H54 (cell line): ENCODE measurements at places on chromosomes 7 and 10.
A peak's percentile ranks its signal among the peaks of the same experiment; 100 is the strongest.

- DNase-seq, result peak; percentile 35
These were observed 28.2 kb upstream of the ASAH2 start for GRCh38 chr10:50279489-50279888.

DNA sequence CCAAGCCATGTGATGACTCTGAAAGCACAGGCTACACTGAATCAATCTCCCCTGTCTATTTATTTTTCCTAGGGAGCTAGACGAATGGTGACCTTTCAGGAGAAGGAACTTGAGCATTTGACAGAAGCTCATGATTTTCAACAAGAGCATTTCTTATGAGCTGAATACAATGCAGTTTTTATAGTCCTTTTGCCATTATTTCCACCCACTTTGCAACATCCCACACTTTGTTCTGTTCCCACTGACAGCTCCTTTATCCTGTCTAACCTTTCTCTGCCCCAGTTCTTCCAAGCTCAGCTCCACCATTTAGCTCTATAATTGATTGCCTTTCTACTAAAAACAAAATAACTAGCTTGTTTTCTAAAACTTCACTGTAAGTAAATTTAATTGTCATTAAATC is 91.9 kb upstream of the PRSS1 start:
- DNase-seq, result no peak

DNA sequence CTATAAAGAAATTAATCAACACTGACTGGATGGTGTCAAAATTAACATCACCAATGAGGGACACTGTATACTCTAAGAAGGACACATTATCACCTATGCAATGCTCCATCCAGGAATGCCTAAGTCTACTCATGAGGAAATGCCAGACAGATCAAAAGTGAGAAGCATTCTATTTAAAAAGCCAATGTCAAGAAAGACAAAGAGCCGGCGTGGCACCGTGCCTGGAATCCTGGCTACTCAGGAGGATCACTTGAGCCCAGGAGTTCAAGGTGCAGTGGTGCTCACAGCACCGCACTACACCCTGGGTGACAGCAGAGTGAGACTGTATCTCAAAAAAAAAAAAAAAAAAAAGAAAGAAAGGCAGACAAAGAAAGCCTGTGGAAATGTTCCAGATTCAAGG is 45.5 kb upstream of the ANAPC16 start:
- DNase-seq, result no peak

GRCh38 chr10:110355141-110355831 is 50.6 kb upstream of the SMNDC1 start:
- DNase-seq, result no peak

GRCh38 chr7:91771394-91771793 is 109.1 kb downstream of the MTERF1 start:
- DNase-seq, result no peak

DNA sequence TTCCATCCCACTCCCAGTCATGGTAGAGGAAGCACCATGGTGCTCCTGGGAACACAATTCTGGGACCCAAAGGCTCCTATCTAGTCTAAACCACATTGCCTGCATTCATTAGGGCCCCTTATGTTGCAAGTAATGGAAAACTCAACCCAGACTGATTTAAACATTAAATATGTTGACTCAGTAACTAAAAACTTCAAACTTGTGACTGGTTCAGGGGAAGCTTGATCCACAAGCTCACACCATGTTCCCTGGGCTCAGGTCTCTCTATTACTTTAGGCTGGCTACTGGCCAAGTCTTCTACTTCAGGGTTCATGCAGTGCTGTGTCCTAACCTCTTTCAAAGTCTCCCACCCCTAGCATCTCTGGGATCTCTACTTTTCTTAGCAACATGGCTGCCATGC is 13.1 kb downstream of the WNT16 start:
- DNase-seq, result no peak

GRCh38 chr7:26690135-26690805 is 174.1 kb downstream of the SKAP2 start:
- DNase-seq, result no peak

DNA sequence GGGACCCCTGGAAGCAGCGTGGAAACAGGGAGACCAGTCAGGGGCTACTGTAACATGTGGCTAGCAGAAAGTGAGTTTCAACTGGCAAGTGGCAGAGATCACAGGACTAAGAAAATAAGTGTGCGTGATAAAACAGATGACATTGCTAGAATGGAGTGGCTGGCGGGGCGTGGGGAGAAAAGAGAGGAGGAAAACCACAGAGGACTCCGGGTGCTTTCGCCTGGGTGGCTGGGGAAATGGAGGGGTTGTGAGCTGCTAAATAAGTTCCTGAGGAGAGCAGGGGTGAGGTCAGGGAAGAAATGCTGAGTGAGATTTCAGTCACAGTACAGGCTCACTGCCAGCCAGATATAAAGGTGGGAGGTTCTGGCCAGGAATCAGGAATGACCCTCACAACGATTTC is 166.9 kb downstream of the MYOF start:
- no peak for DNase-seq

DNA sequence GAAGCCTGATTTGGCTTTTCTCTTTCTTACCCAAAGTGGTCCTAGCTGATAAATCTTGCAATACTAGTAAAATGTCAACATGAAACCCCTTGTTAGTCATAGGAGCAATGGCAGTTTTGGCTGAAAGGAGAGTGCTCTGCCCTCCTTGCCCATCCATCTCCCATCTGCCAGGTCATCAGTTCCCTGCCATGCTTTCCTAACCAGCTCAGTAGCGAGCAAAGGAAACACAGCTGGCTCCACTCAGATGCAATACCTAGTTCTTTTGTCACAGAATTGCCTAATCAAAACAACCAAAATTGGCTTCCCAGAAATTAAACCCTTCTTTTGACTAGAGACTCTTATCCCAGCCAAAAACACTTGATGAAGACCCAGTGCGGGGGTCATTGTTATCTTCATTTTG is 733.0 kb downstream of the CCSER2 start:
- no peak for DNase-seq

DNA sequence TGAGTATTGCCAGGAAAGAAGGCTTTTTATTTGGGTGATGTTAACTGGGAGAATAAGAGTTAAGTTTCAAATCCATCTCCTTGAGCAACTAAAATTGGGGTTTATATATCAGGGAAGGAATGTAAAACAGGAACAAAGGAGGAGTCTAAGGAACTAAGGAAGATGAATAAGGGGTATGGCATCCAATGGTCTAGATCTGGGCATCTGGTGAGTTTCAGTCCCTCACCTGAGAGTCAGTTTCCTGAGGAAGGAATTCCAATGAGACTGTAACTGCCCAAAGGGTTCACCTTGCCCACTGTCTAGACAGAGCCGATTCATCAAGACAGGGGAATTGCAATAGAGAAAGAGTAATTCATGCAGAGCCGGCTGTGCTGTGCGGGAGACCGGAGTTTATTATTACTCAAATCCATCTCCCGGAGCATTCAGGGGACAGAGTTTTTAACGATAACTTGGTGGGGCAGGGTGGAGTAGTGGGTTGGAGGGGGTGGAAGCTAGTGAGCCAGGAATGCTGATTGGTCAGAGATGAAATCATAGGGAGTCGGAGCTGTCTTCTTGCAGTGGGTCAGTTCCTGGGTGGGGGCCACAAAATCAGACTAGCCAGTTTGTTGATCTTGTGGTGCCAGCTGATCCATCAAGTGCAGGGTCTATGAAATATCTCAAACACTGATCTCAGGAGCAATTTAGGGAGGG is 188.3 kb upstream of the STK17A start:
- peak; percentile 30 for DNase-seq

DNA sequence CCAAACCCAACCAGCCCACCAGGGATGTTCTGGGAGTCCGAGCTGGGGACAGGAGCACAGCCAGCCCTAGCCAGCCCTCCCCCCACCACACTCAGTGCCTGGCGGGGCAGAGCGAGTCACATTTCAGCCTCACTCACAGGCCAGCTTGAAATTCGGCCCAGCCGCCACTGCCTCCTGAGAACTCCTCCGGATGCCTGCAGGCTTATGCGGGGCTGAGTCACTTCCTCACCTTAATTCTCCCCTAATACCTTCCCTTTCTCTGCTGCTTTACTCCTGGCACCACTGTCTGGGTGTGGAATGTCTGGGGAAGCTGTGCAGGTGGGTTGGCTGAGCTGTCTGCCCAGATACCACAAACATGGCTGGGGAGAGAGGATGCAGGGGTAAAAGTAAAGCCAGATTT is 22.6 kb upstream of the DLG5 start:
- DNase-seq, result peak; percentile 86

DNA sequence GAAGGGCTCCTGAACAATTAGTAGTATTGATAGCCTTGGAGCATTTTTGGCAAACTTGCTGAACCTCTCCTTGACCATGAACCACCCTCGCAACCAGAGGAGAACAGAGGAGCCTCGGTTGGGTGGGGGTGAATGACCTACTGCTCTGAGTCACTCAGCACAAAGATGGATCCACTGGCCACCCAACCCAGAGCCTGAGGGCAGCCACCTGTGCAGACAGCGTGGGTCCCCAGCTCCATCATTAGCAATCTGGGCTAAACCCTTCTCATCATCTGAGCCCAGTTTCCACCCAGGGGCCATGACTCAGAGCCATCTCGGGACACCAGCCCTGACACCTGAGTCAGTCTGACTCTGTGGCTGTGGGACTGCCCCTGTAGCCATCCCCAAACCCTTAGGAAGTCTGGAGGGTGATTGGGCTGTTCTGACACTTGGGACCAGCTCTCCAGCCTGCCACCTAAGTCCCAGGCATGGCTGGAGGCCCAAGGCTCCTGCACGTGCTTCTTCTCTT is 171.8 kb upstream of the GPR26 start:
- no peak for DNase-seq

DNA sequence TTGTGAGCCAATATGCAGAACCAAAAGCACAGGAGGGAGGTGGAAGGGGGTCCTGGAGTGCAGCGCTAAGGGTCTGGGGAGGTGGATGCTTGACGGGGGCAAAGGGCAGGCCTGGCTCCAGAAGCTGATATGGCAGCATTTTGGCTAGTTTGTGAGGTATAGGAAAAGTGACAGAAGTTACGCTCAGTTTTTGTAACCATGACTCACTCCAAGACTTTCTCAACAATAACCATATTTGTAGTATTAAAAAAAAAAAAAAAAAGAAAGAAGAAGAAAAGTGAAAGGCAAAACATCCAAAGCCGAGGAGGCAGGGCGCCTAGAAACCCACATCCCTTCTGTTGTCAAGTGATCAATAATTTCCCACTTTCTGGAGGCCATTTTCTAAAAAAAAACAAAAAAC is 92.3 kb downstream of the RNF216 start:
- no peak for DNase-seq

DNA sequence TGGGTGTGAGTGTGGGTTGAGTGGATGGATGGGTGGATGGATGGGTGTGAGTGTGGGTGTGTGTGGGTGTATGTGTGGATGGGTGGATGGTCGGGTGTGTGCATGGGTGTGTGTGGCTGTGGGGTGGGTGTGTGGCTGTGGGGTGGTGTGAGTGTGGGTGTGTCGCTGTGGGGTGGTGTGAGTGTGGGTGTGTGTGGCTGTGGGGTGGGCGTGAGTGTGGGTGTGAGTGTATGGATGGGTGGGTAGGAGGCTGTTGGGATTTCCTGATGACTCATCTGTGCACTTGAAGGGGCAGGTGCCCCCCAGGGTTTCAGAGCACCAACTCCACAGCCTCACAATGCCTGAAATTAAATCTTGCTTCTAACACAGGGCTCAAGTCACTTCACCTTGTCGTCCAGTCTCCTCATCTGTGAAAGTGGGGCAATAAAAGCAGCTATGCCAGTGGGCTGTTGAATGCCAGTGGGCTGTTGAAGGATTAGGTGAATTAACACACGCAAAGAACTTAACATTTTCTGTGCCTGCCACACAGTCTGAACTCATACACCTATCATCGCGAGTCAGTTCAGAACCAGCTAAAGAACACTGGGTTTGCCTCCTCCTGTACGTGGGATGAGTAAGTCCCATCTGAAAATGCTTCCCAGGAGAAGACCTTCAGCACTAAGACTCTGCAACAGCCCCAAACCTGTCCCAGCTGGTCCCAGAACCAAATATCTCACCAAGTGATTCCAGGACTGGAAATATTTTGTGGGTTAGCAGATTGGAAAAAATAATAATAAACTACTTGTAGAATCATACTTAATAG is 32.0 kb downstream of the SFMBT2 start:
- no peak for DNase-seq

DNA sequence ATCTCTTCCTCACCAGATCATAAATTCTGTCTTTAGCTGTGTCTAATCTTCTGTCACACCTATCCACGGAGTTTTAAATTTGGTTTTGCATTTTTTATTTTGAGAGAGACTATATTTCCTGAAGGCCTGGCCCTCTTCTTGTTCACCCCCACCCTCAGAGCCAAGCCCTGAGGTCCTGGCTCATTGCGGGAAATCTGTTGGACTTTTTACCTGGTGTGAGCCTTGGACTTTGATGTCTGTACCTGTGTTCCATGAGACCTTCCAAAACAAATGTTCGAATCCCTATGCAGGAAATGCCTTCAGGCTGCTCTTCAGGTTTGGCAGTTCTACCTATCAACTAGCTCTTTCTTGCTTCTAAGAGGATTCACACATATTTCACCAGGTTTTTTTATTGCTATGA is 175.2 kb upstream of the GRB10 start:
- DNase-seq, result no peak

DNA sequence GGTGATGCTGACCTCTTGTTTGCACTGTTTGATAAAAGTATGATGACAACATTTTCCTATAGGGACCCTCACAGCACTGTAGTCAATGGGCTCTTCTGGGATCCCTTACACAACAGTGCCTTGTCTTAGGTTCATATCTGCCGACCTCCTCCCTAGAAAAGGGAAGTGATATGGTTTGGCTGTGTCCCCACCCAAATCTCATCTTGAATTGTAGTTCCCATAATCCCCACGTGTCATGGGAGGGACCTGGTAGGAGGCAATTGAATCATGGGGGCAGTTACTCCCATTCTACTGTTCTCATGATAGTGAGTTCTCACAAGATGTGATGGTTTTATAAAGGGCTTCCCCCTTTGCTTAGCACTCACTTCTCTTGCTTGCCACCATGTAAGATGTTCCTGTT is 23.1 kb downstream of the ZC3HAV1 start:
- DNase-seq, result no peak

DNA sequence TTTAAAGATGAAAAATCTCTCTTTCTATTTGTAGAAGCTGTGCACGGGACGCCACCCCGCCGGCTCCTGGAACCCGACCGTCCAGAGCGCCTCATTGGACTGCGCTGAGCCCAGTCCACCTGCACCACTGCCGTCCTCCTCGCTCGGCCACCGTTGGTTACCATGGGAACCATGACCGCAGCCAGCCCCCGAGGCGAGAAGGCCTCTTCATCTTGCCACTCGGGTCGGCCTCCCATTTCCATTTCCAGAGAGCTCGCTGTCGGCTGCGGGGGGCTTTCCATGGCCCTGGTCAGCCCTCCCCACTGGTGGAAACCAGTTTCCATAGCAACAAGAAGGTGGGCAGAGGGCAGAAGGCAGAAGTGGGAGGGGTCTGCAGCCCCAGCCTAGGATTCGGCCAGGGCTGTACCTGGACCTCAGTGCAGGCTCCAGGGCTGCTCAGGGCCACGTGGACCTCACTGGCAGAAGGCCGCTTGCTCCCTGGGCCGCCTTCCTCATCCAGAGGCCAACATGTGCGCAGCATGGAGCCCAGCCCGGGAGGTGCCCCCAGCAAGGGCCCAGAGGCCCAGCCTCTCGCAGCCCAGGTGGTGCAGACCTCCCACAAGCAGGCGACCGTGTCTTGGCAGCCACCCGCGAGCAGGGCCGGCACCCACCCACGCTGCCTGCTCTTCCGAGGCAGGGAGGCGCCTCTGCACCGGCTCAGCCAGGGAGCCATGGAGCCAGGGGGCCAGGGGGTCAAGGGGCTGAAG is 283.5 kb upstream of the PPP2R2D start:
- no peak for DNase-seq

- DNase-seq, result no peak
These were observed 291.1 kb upstream of the IMMP2L start for GRCh38 chr7:111853201-111853990.
